ENCODE measurements at places on chromosomes 4 and X.

- no peak for DNase-seq
Measured at GRCh38 chr4:8857766-8858700, 13.6 kb downstream of the HMX1 start.

GRCh38 chrX:50458483-50458882 is 12.1 kb downstream of the DGKK start:
- DNase-seq = no peak

DNA sequence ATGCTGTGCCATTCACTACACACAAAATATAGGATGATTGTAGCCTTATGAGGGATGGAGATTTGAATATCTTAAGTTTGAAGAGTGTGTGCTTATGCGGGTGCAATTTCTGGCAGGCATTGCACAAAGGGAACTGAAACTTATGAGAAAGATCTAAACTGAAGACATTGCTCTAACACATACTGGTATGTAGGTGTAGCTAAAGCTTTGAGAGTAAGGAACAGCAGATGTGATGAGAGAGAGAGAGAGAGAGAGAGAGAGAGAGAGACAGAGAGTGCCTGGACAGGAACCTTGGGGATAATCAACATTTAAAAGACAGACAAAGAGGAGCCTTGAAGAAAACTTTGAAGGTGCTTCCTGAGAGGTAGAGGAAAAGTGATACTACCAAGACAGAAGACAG is 379.7 kb downstream of the SPRY1 start:
- DNase-seq = no peak

DNA sequence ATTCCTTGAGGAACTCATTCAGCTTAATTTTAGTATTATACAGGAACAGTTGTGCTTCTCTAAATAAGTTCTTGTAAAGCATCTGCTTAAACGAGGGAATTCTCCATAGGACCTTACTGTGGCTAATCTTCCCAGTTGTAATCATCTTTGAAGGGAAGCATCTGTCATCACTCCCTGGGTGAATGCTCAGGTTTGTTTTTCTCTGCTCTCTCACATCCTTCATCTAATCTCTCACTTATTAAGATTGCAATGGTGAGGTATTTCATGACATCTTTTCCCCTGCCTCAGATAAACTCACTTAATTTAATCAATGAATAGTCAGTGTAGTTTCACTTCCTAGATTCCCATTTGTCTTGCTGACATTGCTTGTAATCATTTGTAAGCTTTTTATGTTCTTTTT is 121.8 kb upstream of the ADAMTS3 start:
- DNase-seq = no peak

DNA sequence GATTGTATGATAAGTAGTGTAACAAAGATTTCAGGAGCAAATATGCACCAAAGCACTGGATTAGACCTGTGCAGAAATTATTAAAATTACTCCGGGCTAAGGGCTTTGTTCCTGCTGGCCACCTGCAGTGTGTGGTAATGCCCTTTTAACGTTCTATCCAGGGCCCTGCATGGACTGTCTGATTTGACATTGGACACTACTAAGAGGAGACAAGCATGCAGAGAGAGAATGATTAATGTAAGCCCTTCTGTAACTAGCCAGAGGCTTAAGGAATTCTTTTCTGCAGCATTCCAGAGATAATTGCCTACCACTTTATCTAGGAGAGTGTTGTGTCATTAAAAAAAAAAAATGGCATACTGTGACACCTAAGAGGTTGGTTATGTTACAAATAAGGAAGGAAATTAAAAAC is 117.0 kb downstream of the PCDH7 start:
- no peak for DNase-seq

DNA sequence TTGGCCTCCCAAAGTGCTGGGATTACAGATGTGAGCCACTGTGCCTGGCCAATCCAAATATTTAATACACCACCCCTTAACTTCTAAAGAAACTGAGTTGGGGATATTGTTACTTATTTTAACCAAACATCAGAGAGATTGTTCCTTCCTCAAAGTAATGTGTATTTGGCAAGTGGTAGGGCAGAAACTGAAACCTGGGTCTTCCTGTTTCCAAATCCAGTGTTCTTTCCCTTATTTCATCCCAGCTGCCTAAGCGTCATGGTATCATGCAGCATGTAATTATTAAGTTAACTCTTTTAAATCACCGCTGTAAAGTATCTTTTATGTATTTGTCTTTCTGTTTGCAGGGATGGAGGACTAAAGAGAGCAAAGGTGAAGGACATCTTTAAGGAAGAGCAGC is 68.4 kb downstream of the GPAT3 start:
- DNase-seq = no peak
